ENCODE measurements at places on chromosomes 5 and 9.

GRCh38 chr5:24819841-24820240 is 175.1 kb upstream of the CDH10 start:
- DNase-seq: no peak

DNA sequence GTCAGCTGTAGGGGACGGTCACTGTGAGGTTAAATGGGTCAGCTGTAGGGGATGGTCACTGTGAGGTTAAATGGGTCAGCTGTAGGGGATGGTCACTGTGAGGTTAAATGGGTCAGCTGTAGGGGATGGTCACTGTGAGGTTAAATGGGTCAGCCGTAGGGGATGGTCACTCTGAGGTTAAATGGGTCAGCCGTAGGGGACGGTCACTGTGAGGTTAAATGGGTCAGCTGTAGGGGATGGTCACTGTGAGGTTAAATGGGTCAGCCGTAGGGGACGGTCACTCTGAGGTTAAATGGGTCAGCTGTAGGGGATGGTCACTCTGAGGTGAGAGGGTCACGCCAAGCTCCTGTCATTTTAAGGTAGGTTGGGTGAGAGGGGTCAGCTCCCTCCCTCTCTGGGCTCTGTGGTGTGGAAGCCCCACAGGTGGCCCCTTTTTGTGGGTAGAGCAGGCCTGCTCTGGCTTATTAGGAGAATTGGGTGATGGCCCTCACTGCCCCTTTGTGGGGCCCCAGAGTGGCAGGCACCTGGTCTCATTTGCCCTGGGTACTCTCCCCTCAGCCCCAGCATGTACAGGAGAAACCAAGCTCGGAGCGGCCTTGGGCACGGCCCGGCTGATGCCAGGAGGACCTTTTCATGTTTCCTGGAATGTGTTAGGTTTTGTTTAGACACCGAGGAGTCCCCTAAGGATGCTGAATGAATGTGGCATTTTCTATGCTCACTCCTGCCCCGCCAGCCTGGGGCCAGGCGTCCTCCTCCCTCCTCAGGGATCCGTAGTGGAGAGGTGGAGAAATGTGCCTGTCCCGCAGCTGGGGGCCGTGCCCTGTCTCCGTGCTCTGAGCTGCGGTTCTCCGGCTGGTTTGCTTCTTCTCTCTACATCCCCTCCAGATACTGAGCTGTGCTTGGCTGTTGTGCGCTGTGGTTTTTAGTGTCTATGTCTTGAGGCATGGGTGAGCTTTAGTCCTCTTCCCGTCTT is 31.4 kb downstream of the AHRR start:
- DNase-seq: no peak

DNA sequence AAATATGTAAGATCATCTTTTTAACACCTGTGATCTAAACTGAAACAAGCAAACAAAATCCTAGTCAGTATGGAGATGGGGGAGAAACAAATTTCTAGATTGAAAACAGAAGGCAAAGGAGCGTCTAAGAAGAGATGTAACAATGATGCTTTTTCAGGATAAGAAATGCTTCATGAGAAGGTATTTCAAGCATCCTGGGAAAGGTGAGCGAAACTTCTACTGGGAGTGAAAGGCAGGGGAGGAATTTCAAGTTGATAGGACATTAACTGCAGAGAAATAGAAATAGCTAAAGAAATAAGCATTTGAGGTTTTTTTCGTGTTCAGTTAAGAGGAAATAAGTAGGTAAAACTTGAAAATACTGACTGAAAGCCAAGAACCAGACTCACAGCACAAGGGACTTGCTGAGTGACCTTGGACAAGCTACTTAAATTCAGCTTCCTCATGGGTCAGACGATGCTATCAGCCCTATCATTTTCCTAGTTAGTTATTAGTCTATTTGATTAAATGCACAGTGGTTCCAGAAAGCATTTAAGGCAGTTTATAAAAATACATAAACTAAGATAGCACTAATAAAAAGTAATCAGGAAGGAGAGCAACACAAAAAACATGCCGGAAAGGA is 406.3 kb downstream of the PDE4D start:
- no peak for DNase-seq

DNA sequence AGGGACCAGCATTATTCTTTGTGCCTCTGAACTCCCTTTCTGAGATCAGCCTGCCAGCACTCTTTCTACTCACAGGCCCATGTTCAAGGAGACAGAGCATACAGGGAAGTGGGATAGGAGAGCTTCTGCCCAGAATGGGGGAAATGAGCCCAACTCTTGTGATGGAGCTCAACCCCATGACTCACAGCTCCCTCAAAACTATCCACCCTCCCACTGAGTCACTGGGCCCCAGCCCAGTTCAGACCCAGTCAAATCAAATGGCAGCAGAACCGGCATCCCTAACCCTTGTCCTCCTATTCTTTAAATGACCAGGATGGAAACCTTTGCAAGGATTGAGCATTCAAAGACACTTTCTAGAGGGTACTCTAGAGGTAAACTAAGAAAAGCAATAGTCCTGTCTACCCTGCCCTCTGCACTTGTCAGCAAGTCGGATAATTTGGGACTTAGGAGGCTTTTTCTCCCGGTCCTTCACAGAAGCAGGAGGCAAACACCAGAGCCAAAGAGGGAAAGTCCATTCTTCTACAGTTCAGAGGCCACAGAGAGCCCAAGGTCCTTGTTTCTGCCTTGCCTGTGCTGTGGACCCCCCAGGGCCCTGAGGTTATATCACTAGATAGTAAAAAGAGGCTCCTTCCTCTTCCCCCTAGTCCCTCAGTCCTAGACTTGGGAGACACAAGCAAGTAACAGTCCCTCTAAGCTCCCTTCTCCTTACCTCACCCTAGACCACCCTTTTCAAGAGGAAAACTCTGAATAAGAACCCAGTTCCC is 3.2 kb downstream of the ATOSB start:
- no peak for DNase-seq

GRCh38 chr5:160357394-160357793 is 13.0 kb downstream of the C1QTNF2 start:
- DNase-seq: no peak

- DNase-seq: no peak
These were observed 322.3 kb downstream of the ASTN2 start for GRCh38 chr9:117092582-117092981.

DNA sequence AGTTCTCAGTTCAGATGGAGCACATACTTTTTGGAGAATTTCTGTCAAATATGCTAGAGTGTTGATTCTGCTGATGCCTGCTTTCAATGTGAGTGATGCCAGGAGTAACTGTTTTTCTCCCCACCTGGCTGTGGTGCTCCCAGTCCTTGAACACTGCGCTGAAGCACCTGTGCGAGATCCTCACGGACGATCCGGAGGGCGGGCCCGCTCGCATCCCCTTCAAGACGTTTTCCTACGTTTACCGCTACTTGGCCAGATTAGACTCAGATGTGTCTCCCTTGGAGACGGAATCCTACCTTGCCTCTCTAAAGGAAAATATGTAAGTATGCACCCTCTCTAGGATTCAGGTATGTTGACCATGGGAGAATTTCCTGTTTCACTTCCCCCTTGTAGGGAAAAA is 19.4 kb downstream of the ROPN1L start:
- DNase-seq: no peak

DNA sequence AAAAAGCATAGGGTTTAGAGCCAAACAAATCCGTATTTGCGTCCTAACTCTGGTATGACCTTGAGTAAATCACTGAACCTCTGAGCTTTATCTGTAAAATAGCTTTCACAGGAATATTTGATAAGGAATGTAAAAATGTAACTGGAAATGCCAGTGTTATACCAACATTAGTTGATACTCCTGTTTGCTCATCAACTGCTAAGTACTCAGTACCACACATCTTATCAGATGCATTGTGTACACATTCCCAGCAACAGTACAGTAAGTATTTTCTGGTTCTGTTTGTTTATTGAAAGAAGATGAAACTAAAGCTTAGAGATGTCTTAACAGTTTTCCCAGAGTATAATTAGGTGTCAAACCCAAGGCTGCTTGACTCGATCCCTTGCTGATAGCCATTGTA is 21.5 kb downstream of the SNAPC3 start:
- DNase-seq: no peak

DNA sequence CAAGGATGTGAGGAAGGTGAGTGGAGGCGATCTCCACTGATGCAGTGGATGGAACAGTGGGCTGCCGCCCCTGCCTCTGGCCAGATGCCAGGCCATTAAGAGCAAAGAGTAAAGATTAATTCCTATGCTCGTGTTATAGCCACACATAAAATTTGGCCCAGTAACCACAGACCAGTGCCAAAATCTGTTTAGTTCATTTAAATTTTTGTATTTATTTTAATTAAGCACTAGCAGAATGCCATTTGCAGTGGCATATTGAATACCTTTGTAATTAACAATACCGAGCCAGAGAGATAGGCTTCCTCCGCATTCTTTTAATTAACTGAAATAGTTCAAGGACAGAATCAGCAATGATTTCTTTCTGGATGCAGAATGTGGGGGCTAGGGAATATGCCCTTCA is 179.8 kb downstream of the MED10 start:
- no peak for DNase-seq

DNA sequence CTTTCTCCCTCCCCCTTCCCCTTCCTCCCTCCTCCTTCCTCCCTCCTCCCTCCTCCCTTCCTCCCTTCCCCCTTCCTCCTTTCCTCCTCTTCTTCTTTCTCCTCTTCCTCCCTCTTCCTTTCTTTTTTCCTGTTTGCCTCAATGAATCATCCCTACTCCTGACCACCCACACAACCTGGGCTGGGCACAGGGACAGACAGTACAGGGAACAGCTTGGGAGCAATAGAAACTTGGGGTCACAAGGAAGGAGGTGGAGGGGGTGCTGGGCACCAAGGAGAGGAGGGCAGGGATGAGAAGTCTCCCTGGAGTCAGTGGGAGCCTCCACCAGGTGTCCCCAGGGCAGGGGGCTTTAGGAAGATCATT is 5.0 kb downstream of the TTC16 start:
- DNase-seq: no peak

DNA sequence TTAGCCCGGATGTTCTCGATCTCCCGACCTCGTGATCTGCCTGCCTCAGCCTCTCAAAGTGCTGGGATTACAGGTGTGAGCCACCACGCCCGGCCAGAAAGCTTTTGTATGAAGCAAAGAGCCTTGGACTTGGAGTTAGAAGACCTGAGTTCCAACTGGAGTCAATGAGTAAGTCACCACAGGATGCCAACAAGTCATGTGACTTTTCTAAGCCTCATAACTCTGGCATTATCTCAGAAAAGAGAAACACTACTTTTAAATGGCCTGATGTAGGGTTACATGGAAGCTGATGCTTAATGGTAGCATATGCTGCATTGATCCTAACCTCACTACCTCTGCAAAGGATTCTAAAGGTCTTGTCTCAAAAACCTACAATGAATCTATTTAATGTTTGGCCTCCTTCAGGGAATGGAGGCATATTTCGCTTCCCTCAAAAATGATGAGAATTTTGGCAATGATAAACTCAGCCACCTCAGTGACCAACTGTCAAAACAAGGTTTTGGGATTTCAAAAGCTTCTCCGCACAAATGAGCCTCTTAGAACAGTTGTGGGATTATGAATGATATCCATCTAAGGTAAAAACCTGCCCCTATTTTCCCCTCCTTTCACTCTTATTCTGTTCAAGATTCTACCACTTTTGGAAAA is 236.8 kb downstream of the ACTL7B start:
- no peak for DNase-seq

DNA sequence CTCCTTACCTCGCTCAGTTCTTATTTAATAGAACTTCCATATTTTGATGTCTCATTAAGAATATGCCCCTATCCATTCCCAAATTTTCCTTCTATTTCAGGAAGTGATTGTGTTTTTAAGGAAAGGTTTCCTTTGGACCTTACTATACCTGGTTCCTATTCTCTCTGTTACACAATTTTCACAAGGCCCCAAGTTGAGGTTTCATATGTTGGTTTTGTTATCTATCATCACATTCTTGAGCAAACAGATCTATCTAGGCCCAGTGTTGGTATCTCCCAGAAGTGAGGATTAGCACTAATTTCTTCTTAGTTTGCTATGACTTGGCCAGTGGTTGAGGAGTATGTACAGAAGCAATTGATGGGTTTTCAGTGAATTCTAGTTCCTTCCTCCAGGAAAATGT is 41.5 kb downstream of the ALG2 start:
- no peak for DNase-seq

GRCh38 chr9:97064176-97064575 is 25.2 kb upstream of the CTSV start:
- no peak for DNase-seq

DNA sequence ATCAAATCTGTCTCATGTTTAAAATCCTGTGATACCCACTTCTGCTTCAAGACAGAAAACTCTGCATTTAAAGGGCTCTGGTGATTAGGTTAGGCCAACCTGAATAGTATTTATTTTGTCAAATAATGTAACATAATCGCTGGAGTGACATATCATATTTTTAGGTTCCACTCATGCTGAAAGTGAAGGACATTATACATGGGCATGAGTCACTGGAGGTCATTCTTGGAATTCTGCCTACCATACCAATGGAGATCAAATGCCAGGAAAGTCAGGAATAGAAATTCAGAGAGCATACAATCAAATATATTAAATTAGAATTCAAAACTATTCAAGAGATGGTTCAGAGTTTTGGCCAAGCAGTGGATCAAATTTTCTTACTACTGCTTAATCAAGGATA is 97.1 kb upstream of the PRSS3 start:
- DNase-seq: no peak

DNA sequence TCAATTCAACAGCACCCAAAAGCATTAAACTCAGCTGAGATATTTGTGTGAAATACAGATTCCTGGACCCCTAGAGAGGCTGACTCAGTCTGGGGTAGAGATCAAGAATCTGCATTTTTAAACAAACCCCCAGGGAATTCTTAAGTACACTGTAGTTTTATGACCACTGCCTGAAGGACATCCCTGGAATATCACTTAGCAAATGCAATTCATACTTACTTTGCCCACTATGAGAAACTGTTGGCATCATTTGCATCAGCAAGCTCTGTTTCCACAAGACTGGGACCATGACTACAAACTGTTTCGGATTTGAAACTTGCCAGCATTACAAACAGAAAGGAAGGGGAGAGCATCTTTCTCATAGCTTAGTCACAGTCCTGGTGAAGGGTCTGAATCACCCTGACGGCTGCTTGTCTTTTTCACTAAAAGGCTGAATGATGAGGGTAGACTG is 63.7 kb downstream of the MLLT3 start:
- DNase-seq: no peak

GRCh38 chr5:127079994-127080491 is 6.7 kb upstream of the C5orf63 start:
- DNase-seq: no peak

DNA sequence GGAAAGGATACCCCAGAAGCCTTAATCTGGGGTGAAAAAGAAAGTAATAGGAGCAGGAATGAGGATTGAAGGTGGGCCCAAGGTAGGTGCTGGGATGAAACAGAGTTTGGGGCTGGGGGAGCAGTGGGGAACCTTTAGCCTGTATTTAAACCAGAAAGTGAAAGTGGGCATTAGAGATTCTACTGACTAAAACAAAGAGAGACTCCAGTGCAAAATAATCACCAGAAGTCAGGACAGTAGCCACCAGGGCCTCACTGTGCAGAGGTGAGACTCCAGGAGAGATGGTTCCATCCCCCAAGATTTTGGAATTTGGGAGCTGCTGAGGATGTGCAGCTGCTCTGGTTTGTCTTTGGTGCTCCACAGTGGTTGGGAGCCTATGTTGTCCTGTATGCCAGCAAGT is 13.1 kb downstream of the DNAJB5 start:
- DNase-seq: no peak

- DNase-seq: no peak
These were observed 72.2 kb upstream of the IL6ST start for GRCh38 chr5:56066931-56067450.
